ENCODE measurements at places on chromosomes 16 and 17. TPM values are rescaled to one million over a fixed set of nuclear protein-coding genes. Genes with fewer than 3 reads are reported as not detected.

GRCh38 chr17:69547947-69548346, 133.4 kb downstream of the MAP2K6 start:
- DNase-seq, result no peak

The LYRM9 gene
- 2.9 TPM for total RNA-seq

DNA sequence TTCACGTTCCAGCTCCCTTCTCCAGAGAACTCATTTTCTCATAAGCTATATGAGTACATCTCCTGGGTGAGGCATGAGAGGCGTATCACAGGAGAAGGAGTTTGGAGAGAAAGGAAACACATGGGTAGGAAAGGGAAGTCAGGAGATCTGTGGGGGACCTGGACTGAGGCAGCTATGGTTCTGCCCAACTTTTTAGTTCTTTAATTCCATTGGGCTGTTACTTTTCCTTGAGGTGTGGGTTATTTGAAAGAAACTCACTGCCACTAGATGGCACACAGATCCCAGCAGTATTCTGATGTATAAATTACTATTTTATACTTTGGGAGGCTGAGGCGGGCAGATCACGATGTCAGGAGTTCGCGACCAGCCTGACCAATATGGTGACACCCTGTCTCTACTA, 63.6 kb downstream of the NUP93 start:
- no peak for DNase-seq

- DNase-seq, result no peak
These were observed 22.3 kb upstream of the SMPD3 start for GRCh38 chr16:68470461-68471150.

The HOXB2 gene
- 21.1 TPM for total RNA-seq

The MYOCD gene
- total RNA-seq, result 2.2 TPM

The DNAH9 gene
- 0.07 TPM for total RNA-seq

DNA sequence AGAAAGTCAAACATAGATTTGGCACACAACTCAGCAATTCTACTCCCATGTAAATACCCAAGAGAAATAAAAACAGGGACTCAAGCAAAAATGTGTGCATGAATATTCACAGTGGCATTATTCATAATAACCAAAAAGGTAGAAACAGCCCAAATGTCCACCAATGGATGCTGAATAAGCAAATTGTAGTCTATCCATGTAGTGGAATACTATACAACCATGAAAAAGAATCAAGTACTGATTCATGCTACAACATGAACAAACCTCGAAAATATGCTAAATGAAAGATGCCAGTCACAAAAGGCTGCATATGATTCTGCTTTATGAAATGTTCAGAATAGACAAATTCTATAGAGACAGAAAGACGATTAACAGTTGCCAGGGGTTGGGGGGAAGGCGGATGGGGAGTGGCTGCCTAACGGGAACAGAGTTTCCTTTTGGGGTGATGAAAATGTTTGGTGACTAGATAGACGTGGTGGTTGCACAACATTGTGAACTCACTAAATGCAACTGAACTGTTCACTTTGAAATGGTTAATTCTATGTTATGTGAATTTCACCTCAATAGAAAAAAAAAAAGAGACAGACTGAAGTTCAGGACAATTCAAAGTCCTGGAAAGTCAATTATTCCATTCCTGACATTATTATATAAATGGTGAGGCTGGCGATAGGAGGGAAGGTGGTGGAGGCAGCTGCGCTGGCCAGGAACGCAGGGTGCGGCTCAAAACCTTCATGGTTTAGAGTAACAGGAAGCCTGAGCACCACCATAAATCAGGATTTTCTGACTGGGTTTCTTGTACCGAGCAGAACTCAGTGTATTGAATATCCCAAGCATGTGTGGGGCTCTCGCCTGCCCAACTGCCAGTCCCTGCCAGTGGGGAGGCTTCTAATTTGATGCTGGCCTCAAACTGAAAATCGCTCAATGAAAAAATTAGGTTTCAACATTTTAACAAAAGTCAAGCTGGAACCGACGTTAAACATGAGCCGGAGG, 300.9 kb downstream of the C16orf95 start:
- DNase-seq, result no peak

- DNase-seq, result no peak
These were observed 170.7 kb downstream of the NTN1 start for GRCh38 chr17:9192010-9192409.

The ZMYND15 gene
- total RNA-seq, result 1.5 TPM

DNA sequence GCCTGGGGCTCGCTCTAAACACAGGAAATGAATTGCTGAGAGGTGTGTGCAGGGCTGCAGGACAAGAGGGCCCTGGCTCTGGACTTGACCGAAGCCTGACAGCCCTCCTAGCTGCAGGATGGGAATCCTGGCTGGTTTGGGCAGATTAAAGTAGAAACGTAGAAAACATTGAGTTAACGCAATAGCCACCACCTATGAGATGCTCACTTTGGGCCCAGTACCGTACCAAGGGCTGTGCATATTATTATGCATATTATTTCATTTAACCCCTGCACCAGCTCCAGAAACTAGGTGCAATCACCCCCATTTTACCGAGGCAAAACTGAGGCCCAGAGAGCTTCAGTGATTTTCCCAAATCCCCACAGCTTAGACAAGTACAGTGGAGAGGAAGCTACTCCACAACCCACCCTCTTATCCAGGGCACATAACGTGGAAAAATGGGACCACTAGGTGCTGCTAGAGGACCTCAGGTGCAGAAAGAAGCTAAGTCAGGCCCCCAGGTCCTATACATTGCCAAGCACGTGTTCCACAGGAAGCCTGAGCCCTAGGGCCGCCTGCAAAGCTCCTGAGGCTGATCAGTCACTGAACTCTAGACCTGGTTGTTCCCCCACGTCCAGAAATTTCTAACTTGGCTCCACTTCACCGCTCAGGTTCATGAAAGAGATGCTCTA, 79.2 kb downstream of the MYH11 start:
- DNase-seq, result no peak

DNA sequence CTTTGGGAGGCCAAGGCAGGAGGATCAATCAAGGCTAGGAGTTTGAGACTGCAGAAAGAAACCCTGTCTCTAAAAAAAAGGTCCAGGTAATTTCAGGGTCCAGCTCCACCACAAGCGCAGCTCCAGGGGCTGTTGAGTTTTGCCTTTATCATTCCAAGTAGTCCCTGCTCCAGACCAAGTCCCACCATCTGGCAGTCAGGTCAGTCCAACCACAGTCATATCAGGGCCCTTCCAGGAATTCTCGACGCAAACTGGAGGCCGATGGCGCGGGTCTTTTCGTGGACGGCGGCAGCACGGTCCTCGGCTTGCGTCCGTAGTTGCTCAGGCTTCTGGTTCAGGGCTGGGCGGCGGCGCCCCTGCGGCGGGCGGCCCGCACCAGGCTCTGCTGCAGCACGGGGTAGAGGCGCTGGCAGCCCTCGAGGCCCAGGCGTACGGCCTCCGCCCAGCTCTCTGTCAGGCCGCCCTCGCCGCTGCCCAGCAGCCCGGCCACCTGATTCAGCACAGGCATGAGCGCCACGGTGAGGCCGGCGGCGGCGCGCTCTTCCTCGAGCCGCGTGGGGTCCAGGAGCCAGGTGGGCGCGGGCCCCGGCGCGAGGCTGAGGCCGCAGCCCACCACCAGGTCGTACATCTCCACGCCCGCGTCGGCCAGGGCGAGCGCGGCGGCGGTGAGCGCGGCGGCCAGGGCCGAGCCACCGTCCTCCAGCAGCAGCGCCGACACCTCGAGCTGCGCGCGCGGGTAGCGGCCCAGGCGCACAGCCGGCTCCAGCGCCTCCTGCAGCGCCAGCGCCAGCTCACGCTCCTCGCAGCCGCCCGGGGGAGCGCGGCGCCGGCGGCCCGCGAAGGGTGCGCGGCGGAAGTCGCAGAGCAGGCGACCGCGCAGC, 752 bp downstream of the EXOSC6 start:
- DNase-seq, result no peak

DNA sequence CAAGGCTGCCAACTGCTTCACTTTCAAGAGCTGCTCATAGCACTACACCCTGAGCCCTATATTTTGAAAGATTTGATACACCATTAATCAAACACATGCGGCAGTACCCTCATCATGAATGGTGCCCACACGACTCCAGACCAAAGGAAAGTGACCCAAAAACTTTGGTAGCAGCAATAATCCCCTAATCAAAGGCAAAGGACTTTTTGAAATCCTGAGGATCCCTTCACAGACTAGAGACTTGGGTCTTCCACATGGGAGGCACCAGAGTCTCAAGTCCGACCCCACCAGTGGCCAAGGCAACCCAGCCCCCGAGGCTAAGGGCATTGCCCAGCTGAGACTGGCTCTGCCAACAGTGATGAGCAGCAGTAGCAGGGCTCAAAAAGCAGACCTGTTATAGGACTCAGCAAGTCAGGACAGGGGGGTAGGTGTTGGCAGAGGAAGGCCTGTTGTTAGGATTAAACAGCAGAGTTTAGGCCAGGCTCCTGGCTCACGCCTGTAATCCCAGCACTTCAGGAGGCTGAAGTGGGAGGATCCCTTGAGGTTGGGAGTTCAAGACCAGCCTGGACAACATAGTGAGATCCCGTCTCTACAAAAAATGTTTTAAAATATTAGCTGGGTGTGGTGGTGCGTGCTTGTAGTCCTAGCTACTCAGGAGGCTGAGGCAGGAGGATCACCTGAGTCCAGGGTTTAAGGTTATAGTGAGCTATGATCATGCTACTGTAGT, 3.2 kb downstream of the TRIM25 start:
- DNase-seq, result no peak

DNA sequence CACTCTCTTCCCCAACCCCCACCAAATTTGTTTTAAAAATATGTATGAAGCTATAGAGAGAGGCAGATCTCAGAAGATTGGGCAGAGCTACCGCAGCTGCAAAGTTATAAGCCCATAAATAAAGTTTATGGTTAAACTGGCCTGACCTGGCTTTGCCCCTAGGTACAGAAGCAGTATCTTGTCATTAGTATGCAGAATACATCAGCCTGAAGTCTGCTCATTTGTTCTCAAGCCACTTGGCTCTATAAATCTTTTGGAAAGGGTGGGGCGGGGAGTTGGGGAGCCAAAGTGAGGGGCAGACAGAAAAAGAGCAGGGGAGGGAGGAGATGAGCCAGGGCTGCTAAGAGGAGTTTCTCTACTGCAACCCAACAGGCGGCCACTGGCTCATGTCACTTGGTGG, 113.2 kb downstream of the SOX9 start:
- no peak for DNase-seq

DNA sequence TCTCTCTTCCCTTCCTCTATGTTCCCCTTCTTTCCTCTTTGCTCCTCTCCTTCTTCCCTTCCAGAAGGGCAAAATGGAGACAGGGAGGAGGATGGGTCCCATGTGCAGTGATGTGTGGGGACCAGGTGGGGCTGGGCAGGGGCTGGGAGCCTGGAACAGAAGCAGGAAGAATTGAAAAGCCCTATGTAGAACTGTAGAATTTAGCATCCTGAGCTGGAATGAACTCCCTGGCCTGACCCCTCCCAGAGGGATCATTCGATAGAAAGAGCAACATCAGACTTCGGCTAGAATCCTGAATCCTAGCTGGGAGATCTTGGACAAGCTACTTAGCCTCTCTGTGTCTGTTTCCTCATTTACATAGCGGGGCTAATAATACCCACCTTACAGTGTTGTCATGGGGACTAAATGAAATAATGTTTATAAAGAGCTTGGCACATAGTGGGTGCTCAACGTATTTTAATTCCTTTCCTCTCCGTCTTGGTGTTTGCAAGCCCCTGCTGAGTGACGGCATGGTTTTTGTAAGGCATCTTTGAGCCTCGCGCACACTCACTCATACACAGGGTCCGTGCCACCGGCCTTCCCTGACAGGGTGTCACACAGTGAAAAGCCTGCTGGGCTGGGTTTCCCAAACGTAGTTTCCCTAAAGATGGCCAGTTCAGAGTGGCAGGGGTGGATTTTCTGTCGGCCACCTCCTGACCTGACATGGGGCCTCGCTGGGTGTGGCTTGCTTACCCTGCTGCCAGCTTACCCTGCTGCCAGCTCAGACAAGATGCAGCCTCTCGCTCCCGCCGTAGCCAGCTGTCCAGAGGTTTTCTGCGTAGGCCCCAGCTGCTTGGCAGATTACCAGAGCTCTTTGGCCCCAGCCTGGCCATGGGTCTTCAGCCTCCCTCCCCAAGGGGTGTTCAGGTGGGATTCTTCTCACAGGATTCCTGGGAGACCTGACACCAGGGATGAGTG, 6.1 kb upstream of the ARHGAP23 start:
- DNase-seq, result no peak

DNA sequence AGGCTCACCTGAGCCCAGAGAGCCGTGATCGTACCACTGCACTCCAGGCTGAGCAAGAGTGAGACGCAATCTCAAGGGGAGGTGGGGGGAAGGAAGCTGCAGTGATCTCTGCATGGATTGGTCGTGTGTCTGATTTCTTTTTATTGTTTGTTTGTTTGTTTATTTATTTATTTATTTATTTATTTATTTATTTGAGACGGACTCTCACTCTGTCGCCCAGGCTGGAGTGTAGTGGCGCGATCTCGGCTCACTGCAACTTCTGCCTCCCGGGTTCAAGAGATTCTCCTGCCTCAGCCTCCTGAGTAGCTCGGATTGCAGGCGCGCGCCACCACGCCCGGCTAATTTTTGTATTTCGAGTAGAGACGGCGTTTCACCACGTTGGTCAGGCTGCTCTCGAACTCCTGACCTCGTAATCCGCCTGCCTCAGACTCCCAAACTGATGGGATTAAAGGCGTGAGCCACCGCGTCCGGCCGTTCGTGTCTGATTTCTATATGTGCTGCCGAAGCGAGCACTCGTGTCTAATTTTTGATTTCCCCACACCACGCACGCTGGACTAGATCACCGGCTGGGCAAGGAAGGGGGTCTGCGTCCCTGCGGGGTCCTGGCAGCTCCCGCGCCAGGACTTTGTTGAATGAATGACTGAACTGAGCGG, 448 bp upstream of the TNFRSF12A start:
- no peak for DNase-seq
